Activated CD4-positive, alpha-beta memory T cell treated with anti-CD3 and anti-CD28 coated beads, Interleukin-2, amount 10 ng/mL, durations not matched to agents 7 days and 5 days (primary cell): ENCODE measurements at places on chromosomes 6 and 20. TPM values are rescaled to one million over a fixed set of nuclear protein-coding genes. Genes with fewer than 3 reads are reported as not detected.

GRCh38 chr6:149901444-149902140 lies 3.7 kb upstream of the RAET1E start:
- no peak for DNase-seq

DNA sequence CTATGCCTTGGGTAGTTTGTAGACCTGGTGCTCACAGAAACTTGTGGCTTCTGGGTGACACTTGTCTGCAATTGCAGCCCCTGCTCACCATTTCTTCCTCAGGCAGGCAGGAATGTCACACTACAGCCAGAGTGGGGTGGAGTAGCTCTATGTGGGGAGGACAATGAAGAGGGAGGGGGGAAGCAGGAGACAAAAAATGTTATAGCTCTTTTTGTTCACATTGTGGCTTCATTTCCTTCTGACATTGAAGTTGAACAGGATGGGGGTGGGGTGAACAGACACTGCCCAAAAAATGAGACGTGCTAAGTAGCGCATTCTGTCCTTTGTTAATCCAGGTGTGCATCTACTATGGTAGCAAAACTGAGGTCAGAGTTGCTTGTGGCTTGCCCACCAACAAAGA lies at the start of gene THEMIS:
TSS of gene THEMIS (minus strand) at position 124 of the 400 bp plus-strand sequence. CDS start 126 bp downstream, outside the sequence.
- DNase-seq, result peak; percentile 61

DNA sequence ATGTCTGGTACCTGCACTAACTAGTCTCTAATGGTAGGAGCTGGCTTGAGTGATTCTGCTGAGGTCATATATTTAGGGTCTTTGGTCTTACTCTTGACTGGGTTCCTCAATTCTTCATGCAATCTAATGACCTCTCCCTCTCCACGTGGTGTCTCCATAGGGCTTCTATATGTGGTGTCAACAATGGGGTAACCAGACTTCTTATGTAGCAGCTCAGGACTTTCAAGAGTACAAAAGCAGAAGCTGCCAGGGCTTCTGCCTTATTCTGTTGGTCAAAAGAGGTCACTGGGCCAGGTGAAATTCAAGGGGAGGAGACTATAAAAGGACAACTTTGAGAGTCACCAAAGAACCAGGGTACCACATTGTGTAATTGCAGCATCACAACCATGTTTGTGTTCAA lies 54.3 kb downstream of the NUS1 start:
- DNase-seq, result no peak

- DNase-seq, result no peak
Observed at GRCh38 chr20:36866164-36866563, 9.8 kb upstream of the TLDC2 start.

DNA sequence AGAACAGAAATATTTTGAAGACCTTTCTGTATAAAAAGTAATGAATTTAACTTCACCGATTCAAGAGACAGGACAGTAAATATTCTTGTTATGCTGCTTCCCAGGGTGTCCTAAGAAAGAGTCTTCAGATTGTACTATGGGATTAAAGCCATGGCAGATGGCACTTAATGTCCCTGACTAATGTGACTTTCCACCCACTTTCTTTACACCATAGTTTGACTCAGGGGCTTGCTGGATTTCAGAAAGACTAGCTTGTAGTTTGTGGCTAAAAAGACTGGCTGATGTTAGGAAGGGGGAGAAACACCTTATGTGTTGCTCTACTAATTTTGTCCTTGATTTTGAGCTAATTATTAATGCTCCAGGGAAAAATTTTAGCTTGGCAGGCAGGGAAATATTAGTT lies 75.9 kb downstream of the UTRN start:
- DNase-seq, result no peak

GRCh38 chr20:37395921-37396415 lies 50.0 kb downstream of the SRC start:
- DNase-seq, result no peak

DNA sequence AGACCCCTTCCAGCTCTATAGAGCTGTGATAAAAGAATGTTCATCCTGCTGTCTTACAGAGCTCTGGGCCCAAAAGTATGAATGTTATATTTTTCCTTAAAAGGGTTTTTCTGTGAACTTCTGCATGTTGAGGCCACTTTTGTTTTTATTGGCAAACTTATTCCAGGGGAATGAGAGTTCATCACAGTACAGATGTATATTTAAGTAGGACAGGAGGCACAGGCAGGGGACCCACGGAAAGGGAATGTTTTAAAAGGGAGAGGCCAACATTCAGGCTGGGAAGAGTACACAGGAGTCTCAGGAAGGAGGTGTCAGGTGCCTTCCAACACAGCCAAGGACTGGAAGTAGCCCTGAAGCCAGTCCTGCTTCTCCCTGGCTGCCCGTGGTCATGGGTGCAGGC lies 148.4 kb downstream of the EYA2 start:
- no peak for DNase-seq

GRCh38 chr20:11686820-11687543 lies 230.7 kb upstream of the BTBD3 start:
- no peak for DNase-seq

DNA sequence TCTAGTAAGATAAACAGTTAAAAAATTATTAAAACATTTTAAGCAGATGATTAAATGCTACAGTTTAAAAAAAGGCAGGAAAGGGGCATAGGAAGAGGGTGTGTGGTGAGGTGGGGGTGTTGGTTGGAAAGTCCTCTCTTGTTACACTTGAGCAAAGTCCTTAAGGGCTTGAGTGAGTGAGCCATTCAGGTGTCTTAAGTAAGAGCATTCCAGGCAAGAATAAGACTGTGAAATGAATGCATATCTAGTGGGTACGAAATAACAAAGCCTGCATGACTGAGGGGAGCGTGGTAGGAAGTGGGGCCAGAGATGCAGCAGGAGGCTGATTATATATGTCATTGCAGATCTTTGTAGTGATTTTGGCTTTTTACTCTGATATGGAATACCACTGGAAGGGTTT lies 5.1 kb downstream of the CDKAL1 start:
- no peak for DNase-seq

DNA sequence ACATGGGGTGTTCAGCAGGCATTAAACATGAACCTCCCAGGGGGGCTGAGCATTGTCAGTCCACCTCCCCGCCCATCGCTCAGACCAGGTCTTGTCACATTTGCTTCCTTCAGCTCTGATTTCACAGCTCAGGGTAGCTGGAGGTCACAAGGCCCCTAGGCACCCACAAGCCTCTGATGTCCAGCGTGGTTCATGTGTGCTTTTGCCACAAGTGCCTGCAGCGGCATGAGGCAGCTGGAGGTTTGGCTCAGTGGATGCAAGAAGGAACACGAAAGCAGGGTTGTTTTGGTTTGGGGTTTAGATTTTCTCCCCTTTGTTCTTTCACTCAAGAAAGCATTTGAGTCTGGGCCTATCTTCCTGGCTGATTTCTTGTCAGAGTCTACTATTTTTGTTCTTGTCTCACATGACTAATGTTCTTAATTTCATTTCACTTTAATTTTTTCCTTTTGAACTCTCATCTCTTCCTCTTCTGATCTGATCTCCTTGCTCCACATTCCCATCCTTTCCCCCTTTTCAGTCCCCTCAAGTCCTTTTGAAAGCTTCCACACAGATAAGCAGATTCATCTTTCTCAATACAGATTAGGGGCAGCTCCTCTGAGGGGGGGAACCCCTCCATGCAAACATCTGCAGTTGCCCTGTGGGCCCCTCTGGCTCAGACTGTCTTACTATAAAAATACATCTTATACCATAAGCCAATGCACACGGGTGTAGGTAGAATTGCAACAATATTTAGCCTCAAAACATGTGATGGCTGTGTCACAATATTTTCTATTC lies 68.1 kb upstream of the CEP85L start:
- DNase-seq, result no peak

GRCh38 chr20:33018169-33018931 lies 10.8 kb downstream of the BPIFB2 start:
- DNase-seq, result no peak

- DNase-seq, result peak; percentile 55
Observed at GRCh38 chr6:12289933-12290820, at the start of gene EDN1. Gene EDN1, plus strand, starts transcription at chr6:12290361. Its CDS starts 269 bp downstream, at chr6:12290630.

TRERF1 gene
- total RNA-seq, result 18.2 TPM

PI16 gene
- total RNA-seq, result 7.3 TPM
